ENCODE measurements at places on chromosomes 5 and 9. TPM values are rescaled to one million over a fixed set of nuclear protein-coding genes. Genes with fewer than 3 reads are reported as not detected.

The SEMA5A gene
- total RNA-seq = not detected

The TSSK1B gene
- not detected for total RNA-seq

The MELK gene
- 63.9 TPM for total RNA-seq

The SPINK6 gene
- total RNA-seq = not detected

The ZER1 gene
- total RNA-seq = 19.3 TPM

The SV2C gene
- total RNA-seq = 0.02 TPM

The RGS3 gene
- total RNA-seq = 55.9 TPM

The GIN1 gene
- 9.0 TPM for total RNA-seq

The ROPN1L gene
- 0.28 TPM for total RNA-seq

The DMRTA1 gene
- not detected for total RNA-seq

The HSPA5 gene
- total RNA-seq = 188 TPM

The OCLN gene
- total RNA-seq = 0.57 TPM

The PPP1R2B gene
- total RNA-seq = 0.11 TPM

The GABRA1 gene
- total RNA-seq = not detected

The LHX6 gene
- not detected for total RNA-seq

The NFIB gene
- total RNA-seq = not detected

The GPX8 gene
- total RNA-seq = not detected

Measured in activated CD4-positive, alpha-beta T cell treated with anti-CD3 and anti-CD28 coated beads for 36 hours (primary cell).